ENCODE measurements at places on chromosomes 6 and 20.

GRCh38 chr6:34161857-34162515 is 16.1 kb upstream of the GRM4 start:
- DNase-seq, result no peak

DNA sequence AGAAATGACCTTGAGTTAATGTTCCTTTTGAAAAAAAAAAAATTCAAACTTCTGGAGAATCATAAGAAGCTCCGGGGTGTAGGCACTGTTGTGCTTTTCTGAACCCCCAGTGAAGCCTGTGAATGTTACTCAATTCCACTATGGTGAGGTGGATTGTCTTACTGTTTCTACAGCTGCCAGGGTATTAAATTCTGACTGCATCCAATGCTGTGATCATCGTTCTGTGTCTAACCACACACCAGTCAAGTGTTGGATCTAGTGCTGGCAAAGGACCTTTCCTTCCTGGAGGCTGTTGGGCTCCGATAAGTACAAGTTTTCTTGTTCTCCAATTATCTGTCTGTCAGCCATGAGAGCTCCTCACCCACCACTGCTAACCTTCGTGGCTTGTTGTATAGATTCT is 162.0 kb upstream of the EPHA7 start:
- no peak for DNase-seq

DNA sequence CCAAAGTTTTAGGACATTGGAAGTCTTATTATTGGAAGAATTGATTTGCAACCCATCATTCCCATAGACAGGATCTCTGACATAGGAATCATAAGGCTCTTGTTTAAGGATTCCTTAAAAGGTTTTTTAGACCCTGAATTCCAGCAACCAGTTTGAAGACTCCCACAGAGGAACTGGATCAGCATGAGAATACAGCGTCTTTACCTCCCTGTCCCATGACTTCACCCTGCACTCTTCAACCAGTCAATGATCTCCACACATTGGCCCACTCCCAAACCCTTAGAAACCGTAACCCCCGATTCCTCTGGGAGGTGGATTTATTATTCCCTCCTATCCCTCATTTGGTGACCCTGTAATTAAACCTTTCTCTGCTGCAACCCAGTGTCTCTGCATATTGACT is 150.7 kb upstream of the PLCB4 start:
- no peak for DNase-seq

GRCh38 chr6:112352607-112353006 is 5.5 kb downstream of the RFPL4B start:
- DNase-seq, result no peak

- DNase-seq, result no peak
Measured at GRCh38 chr6:106508834-106509233, 120.5 kb downstream of the RTN4IP1 start.

DNA sequence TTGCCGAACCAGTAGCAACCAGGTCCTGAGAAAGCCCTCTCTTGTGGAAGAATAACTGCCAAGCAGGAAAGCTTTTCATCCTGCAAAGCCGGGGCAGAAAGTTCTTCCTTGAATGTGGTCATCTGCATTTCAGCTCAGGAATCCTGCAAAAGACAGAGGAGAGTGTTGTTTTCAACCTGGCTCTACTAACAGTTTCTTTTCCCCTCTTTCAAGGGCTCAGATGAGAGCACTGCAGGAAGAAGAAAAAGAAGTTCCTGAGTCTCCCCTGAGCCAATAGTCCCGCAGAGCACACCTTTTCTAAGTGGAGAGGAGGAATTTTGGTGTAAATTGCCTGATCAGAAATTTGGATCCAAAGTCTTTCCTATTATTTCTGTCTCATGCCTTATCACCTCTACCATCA is 10.7 kb downstream of the HLA-DRB1 start:
- DNase-seq, result no peak
